Stimulated activated CD4-positive, alpha-beta T cell treated with anti-CD3 and anti-CD28 coated beads, TNF-alpha, amount 100 ng/mL, for 1 hour (primary cell): ENCODE measurements at places on chromosomes 3 and 15.

DNA sequence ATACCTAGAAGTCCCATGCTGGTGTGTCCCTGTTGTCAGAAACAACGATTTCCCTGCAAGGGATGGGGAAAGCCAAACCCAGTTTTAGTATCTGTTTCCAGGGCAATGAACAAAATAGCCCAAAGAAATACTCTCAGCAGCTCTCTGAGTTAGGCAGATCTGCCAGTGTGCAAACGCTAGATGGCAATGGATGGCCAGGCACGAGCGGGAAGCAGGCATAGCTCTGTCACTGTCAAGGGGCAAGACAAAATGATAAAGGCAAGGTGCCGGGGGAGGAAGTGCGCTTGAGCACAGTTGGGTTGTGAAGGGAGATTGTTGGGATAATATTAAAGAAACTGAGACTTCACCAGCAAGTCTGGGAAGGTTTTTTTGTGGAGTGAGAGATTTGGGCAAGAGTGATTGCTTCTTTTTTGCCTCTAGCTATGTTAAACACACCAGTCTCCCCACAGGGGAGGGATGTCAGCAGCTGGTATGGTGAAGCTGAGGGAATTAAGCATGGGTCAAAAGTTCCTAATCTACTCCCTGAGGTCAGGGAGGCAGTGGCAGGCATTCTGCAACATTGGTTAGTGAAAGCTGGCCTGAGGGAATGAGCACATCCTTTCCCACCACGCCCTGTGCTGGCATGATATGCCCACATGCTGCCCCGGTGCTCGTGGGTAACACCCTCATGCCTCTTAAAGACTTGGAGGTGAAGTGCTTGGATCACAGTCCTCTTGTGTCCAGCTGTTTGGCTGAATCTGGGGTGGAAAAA lies 117.5 kb downstream of the PDCD6IP start:
- DNase-seq: no peak

GRCh38 chr3:103976931-103977339 lies 1389.8 kb upstream of the ALCAM start:
- DNase-seq: no peak

GRCh38 chr3:133038731-133039375 lies 662 bp downstream of the TMEM108 start:
- DNase-seq: no peak

- DNase-seq: no peak
Measured at GRCh38 chr3:131608296-131608695, 105.5 kb upstream of the MRPL3 start.

DNA sequence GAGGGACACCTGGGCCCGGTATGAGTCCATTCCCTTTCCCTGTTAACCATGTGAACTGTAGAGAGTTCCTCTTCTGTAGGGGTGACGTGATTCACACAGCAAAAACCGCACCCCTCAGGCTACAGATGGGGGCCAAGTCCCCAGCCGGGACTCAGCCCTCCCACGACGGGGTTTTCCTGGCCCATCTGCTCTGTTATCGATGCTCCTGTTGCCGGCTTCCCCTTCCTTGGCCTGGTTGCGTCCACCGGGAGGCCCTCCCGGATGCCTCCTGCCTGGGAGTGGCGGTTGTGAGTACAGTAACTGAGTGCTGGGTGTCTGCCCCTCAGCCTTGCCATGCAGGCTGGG lies 817 bp upstream of the PLXNA1 start:
- peak; percentile 35 for DNase-seq

- no peak for DNase-seq
Measured at GRCh38 chr3:122301063-122301462, 24.0 kb upstream of the CSTA start.

GRCh38 chr3:30617653-30618052 lies 11.3 kb downstream of the TGFBR2 start:
- no peak for DNase-seq
